Activated CD4-positive, CD25-positive, alpha-beta regulatory T cell treated with anti-CD3 and anti-CD28 coated beads, Interleukin-2, amount 50 U/mL, for 16 hours (primary cell): ENCODE measurements at places on chromosomes 1 and 21.

DNA sequence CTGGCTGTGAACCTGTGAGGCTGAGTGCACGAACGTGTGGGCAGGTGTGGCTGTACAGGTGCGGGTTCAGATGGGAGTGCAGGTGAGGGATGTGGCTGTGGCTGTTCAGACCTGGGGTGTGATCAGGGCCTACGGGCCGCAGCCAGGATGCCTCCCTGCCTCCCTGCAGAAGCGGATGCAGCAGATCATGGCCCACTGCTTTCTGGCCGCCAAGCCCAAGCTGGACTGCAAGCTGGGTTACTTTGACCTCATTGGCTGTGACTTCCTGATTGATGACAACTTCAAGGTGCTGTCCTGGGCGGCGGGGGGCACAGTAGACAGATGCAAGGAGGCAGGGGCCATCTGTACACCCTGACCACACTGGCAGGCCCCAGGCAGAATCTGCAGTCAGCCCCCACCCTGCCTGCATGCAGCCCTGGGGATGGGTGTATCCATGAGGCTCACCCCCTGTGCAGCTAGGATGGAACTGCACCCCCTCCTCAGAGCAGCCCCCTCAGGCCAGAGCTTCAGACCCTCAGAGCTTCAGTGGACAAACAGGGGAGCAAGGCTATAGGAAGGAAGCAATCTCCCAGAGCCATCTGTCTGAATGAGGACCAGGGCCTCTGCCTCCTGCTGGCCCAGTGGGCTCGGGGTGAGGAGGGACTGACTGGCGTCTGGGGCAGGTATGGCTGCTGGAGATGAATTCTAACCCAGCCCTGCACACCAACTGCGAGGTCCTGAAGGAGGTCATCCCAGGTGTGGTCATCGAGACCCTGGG is 9.8 kb downstream of the TNFRSF18 start:
- no peak for DNase-seq

DNA sequence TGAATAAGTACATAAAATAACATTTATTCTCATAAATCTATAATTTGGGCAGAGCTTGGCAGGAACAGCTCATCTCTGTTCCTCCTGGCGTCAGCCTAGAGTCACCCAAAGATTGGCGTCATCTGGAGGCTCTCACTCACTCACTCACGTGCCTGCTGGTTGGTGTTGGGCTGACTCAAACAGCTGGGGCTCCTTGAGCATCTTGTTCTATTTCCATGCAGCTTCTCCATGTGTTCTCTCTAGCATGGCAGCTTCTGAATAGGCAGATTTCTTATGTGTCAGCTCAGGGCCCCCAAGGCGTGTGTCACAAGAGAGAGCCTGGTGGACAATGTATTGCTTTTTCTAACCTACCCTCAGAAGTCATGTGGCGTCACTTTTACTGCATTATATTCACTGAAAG is 70.6 kb upstream of the RAB3GAP2 start:
- no peak for DNase-seq

- no peak for DNase-seq
Observed at GRCh38 chr1:145917595-145917994, 922 bp downstream of the PEX11B start.

DNA sequence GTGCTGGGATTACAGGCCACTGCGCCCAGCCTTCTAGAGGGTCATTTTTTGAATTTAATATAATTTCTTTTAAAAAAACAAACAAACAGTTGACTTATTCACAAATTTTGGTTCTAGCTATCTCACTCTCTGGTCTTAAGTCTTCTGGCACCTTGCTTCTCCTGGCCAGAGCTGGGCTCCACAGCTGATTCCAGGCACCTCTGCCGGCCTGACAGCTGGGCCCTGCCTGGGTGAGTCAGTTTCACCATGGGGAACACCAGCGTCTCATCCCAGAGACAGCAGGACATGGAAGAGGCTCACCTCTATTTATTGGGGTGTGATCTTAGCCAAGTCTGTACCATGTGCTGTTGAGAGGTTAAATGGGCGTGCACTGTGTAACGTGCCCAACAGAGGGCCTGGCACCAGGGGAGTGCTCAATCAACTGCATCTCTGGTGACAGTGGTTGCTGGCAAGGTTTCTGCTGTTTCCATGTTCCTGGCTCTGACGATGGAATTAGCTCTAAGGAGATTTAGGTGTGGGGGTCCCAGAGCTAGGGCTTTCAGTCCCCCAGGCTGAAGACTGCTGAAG is 956 bp downstream of the CPLANE2 start:
- DNase-seq = peak; percentile 16

- no peak for DNase-seq
Observed at GRCh38 chr1:116309090-116309870, 63.8 kb upstream of the ATP1A1 start.

GRCh38 chr1:170705981-170706380 is 42.0 kb downstream of the PRRX1 start:
- DNase-seq = no peak

GRCh38 chr1:145710291-145711027 is 3.3 kb upstream of the PDZK1 start:
- DNase-seq = no peak

- DNase-seq = no peak
Observed at GRCh38 chr1:228955691-228956090, 220.4 kb downstream of the RHOU start.

DNA sequence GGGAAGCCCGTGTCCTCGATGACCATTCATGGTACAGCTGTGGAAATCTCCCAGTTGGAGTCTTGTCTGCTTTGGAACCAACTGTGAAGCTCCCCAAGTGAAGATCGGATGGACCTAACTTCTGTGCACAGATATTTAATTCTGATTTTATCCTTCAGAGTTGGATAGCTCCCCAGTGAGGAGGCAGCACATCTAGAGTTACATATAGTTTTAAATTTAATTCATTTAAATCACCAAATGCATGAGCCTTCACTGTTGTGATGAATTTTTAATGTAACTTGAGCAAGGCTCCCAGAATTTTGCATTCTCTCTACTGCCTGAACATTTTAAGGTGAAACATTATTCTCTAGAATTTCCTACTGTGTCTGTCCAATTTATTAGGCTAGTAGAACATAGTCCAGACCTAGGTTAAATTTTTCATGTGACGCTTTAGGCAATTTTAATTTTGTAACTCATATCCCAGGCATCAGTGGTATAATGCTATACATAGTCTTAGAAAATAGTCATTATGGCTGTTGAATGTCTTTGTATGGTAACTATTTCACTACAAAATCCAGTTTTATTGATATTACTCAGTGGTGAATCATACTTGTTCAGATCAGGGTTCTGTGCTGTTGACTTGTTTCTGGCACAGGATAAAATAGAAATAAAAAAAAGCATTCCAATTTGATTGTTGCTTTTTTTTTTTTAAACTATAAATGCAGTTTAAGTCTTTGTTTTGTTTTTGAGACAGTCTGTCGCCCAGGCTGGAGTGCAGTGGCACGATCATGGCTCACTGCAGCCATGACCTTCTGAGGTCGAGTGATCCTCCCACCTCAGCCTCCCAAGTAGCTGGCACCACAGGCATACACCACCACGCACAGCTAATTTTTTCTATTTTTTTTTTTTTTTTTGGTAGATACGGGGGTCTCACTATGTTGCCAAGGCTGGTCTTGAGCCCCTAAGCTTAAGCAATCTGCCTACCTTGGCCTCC is 66.9 kb downstream of the PRDM2 start:
- DNase-seq = no peak

- no peak for DNase-seq
Observed at GRCh38 chr1:179066471-179066870, 15.4 kb upstream of the TOR3A start.

- DNase-seq = no peak
Observed at GRCh38 chr1:15077384-15077783, 76.2 kb upstream of the TMEM51 start.

GRCh38 chr21:35436899-35437298 is 387.8 kb upstream of the RUNX1 start:
- DNase-seq = no peak

- no peak for DNase-seq
Observed at GRCh38 chr1:163335216-163335615, 13.5 kb downstream of the NUF2 start.

DNA sequence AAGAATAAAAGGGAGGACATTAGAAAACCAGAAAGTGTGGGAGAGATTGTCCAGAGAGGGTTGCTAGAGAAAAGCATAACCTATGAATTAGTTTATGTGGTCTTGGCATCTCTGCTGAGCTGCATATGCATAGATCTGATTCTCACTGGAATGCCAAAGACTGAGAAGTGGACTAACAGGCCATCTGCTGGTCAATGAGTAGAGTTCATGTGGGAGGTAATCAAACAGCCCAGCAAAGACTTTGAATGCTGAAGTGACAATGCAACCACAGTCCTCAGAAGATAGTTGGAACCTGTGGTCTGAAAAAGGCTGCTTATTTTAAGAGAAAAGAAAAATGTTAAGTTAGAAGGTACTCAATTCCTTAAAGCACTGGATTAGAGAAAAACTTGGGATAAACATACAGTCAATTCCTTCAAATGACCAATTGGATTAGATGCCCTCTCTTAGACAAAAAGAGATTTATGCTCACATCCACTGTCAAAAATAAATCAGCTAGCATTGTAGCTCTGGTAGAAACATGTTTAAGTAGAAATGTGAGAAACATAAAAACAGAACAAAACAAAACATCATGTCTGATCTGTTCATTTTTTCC is 382.8 kb downstream of the AMY1C start:
- no peak for DNase-seq

DNA sequence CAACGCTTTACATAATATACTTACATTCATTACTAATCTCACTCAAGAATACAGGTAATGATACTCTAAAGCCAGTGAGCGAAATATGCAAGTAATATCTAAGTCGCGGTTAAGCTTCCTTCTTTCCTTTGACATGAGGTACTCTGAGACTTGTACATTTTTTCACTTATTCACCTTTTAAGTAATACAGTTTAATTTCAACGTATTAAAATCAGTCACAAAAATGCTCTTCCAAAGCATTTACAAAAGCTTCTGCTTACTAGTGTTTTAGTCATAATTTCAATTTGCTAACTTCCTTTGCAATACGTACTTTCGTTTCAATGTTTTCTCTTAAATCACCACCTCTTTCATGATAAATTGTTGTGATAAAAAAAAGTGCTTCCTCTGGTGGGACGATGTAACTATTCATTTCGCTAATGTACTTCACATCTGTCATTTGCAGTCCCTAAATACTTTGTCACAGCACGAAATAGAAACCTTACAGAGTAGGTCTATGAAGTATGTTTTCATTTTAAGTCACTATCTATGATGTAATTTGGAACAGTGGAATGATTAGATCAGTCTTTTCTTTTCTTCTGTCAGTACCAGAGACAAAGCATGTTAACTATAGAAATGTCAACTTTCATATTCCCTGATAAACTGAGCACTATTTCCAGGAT is 34.0 kb upstream of the ADGRL4 start:
- no peak for DNase-seq

GRCh38 chr1:234120327-234120944 is 216.0 kb downstream of the SLC35F3 start:
- DNase-seq = no peak

GRCh38 chr21:43337901-43338655 is 88.9 kb downstream of the SIK1 start:
- DNase-seq = no peak

- DNase-seq = no peak
Observed at GRCh38 chr1:167842872-167843271, 71.1 kb downstream of the ADCY10 start.

- no peak for DNase-seq
Observed at GRCh38 chr1:102550729-102551384, 554.1 kb upstream of the OLFM3 start.

GRCh38 chr1:208437401-208437800 is 193.2 kb upstream of the PLXNA2 start:
- no peak for DNase-seq

GRCh38 chr1:173099166-173099565 is 48.4 kb upstream of the TNFSF18 start:
- no peak for DNase-seq

GRCh38 chr1:11882814-11883538 is 24.2 kb upstream of the NPPB start:
- no peak for DNase-seq

GRCh38 chr1:115768549-115768948 is at the start of gene CASQ2:
CASQ2 (minus strand) TSS chr1:115768714; CDS start chr1:115768541, 173 bp downstream.
- DNase-seq = no peak

DNA sequence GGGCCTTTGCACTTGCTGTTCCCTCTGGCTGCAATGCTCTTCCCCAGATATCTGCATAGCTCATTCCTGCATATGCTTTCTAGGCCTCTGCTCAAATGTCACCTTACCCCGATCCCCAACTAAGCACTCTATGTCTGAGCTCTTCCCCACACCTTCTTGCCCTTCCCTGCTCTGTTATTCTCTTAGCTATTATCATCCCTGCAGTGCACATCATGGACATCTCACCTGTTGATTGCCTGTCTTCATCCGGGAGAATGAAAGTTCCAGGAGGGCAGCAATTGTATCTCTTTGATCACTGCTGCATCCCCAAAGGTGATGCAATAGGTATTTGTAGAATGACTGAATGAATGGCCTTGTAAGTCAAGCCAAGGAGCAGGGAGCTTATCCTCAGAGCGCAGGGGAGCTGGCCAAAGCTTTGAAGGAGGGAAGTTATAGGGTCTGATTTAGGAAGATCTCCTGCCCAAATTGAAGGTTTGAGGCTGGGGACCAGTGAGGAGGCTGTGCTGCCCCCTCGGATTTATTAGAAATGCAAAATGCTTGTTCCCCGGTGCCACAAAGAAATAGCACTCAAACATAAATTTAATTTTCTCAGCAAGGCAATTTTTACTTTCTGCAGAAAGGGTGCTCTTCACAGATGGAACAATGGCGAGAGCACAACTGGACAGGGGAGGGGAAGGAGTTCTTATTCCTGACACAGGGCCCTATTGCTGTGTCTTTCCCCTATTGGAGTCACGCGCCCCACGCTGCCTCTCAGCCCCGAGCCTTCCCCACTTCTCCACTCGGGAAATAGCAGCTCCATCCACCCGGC is 631.1 kb downstream of the MATN1 start:
- DNase-seq = no peak

DNA sequence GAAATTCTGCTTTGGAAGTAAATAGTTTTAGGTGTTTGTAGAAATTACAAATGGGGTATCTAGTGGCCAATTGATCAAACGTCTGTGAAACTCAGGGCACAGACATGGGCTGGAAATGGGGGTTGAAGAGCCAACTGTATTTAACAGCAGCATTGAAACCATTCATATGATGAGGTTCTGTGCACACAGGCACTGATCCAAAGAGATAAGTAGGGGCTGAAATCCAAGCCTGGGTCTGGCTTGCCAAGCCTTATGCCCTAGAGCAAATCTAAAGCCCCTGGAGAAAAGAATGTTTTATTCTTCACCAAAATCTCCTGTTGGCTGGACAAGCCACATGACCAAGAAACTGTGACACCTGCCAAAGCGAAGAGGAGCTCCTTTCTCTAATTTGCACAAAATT is 67.6 kb upstream of the ST6GALNAC5 start:
- DNase-seq = no peak

DNA sequence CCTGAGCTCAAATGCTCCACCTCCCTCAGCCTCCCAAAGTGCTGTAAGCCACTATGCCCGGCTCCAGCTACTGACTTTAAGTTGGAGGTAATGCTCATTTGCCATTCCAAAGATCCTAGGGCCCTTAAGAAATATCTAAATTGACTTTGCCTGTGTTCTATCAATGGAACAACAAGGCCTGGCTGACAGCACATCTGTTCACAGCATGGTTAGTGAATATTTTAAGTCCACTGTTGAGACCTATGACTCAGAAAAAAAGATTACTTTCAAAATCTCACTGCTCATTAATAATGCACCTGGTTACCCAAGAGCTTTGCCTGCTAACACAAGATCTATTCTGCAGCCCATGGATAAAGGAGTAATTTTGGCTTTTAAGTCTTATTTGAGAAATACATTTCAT is 3.5 kb upstream of the SSX2IP start:
- no peak for DNase-seq
